Osteocyte (in vitro differentiated cells): ENCODE measurements at places on chromosomes 3 and 15. TPM values are rescaled to one million over a fixed set of nuclear protein-coding genes. Genes with fewer than 3 reads are reported as not detected.

BMF gene
- 39.3 and 46.6 TPM in 2 replicates for total RNA-seq

ALPK3 gene
- 0.27 and 0.37 TPM in 2 replicates for total RNA-seq

WNT7A gene
- not detected in 2 replicates for total RNA-seq

- DNase-seq: no peak
Observed at GRCh38 chr3:95468331-95468730, 1346.1 kb upstream of the EPHA6 start.

GRCh38 chr3:153171256-153171655 lies 9.2 kb downstream of the RAP2B start:
- no peak for DNase-seq

- DNase-seq: no peak
Observed at GRCh38 chr3:127711896-127712295, 39.1 kb downstream of the ABTB1 start.

DNA sequence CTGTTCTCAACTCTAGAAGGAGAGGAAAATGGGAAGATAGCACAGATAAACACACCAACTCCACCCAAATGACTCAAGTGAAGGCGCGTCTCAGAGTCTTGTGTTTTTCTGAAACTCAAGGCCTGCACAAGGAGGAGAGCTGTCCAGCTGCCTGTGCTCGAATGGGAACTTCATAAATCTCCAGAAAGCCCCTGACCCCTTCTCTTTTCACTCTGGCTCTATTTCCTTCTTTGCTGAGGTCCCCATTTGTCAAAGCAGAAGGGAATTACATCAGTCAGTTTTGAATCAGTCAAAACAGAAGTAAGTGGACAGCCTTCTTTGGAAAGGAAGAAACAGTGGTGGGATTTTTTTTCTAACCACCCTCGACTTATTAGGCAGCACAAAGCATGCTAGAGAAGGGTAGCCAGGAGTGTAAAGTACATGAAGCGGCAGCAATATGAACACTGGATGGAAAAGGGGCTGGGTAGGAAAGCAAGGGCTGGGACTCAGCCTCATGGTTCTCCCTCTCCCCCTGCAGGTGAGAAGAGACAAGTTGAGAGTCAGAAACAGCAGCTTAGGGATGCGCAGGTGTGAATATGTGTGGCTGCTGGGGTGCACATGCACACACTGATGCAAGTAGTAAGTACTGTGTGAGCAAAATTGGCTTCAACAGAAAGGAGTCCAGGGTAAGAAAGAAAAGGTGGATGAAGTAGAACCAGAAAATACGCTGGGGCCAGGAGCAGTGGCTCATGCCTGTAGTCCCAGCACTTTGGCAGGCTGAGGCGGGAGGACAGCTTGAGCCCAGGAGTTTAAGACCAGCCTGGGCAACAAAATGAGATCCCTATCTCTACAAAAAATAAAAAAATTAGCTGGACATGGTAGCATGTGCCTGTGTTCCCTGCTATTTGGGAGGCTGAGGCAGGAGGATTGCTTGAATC lies 36.6 kb upstream of the MAGEF1 start:
- no peak for DNase-seq

DNA sequence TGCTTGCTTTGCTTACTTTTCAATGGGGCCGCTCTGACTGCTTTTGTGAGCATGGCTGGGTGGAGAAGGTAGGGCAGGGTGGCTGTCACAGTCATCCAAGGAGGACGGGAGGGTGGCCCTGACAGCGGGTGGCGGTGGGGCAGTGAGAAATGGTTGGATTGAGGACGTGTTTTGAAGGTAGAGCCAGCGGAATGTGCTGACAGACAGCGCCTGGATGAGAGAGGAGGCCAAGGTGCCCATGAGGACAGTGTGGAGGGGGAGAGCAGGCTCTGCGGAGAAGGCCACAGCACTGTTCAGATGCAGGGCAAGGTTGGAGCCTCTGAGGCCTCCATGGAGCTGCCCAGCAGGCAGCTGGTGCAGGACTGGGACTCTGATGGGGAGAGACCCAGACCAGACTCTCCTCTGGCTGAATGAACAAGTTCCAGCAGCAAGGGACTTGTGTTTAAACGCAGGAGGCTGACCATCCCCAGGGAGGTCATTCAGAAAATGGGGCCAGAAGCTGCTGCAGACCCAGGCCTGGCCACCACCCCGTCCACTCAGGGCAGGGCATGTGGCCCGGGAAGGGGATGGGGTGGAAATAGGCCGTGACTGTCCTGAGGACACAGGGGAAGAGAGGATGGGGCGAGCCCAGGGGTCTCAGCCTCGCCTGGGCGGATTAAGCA lies 120.3 kb upstream of the PRR20G start:
- DNase-seq: peak; percentile 77

GRCh38 chr15:44441095-44441501 lies 13.7 kb downstream of the CTDSPL2 start:
- no peak for DNase-seq

GRCh38 chr3:115877615-115877899 lies 254.2 kb downstream of the GAP43 start:
- no peak for DNase-seq
